ENCODE measurements at places on chromosomes 6 and 20.

GRCh38 chr20:58492795-58493524 is 22.2 kb downstream of the APCDD1L start:
- no peak overlapping the region for H3K27ac ChIP-seq
- H3K4me3 ChIP-seq: no peak overlapping the region
- H3K36me3 ChIP-seq: no peaks in the 10 kb centered on the region
- no peaks in the 10 kb centered on the region for H3K27me3 ChIP-seq
- H3K4me1 ChIP-seq: no peaks in the 10 kb centered on the region
- DNase-seq: no peak

DNA sequence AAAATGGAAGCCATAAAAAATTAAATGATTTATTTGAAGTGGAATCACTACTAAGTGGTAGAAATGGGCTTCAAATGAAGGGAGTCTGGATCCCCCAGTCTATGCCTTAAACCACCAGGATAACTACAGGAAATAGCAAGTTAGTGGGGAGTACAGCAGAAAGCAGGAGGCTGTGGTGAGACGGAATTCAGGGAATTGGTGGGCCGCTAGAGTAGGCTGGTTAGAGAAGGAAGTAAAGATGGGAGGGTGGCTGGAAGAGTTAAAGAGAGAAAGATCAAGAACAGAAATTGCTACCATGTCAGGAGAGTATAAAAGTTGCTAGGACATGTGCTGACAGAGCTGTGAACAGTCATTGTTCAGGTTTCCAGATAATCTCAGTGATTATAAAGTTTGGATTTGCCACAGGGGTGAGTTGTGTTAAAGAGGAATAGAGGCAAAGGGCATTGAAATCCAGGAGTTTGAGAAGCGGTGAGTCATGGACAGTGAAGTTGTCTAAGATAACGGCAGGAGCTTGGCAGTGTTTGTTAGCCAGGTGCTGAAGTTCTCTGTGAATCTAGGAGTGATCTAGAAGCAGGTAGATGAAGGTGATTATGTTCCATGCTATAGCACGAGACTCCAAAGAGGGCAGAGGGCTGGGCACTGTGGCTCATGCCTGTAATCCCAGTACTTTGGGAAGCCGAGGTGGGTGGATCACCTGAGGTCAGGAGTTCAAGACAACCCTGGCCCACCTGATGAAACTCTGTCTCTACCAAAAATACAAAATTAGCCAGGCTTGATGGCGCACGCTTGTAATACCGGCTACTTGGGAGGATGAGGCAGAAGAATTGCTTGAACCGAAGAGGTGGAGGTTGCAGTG is 13.7 kb upstream of the HINT3 start:
- H3K4me3 ChIP-seq: no peak overlapping the region
- DNase-seq: no peak

DNA sequence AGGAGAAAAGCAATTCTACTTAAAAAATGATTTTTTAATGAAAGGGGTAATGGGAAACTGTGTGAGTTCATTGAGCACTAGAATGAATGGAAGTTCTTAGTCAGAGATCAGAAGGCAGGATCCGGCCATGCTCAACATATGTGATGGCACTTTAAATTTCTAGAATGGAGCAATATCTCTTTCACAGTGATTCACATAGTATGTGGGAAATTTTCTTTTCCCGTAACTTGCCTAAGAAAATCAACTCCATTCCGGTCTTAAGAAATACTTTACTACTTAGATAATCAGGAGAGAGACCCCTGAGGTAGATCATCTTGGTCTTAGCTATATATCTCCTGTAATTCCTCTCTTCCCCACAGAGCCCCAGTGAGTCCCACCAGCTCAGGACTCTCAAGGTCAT is 131.8 kb downstream of the SCML4 start:
- H3K4me1 ChIP-seq: no peaks in the 10 kb centered on the region
- no peak overlapping the region for H3K4me3 ChIP-seq
- no peak for DNase-seq
- H3K27ac ChIP-seq: no peak overlapping the region

DNA sequence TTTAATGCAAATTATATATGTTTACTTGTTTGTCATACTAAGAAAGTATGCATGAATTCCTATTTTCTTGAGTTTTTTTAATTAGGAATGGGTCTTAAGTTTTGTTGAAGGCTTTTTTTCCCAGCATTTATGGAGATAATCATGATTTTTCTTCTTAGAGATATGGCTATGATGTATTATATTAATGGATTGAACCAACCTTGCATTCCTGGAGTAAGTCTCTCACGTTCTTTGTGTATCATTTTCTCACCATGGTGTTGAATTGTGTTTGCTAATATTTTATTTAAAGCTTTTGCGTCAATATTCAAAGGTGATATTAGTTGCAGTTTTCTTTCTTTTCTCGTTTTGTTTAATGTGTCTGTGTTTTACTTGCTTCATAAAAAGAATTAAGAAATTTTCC is 48.4 kb upstream of the SLC35D3 start:
- H3K36me3 ChIP-seq: peaks cover 37% of the 10 kb centered on the region
- no peak overlapping the region for H3K27ac ChIP-seq
- H3K27me3 ChIP-seq: no peaks in the 10 kb centered on the region
- DNase-seq: no peak
- no peaks in the 10 kb centered on the region for H3K4me1 ChIP-seq

GRCh38 chr6:45163952-45164766 is 164.0 kb upstream of the RUNX2 start:
- no peak for DNase-seq
- no peaks in the 10 kb centered on the region for H3K27me3 ChIP-seq
- no peak overlapping the region for H3K4me3 ChIP-seq
- no peak overlapping the region for H3K27ac ChIP-seq

DNA sequence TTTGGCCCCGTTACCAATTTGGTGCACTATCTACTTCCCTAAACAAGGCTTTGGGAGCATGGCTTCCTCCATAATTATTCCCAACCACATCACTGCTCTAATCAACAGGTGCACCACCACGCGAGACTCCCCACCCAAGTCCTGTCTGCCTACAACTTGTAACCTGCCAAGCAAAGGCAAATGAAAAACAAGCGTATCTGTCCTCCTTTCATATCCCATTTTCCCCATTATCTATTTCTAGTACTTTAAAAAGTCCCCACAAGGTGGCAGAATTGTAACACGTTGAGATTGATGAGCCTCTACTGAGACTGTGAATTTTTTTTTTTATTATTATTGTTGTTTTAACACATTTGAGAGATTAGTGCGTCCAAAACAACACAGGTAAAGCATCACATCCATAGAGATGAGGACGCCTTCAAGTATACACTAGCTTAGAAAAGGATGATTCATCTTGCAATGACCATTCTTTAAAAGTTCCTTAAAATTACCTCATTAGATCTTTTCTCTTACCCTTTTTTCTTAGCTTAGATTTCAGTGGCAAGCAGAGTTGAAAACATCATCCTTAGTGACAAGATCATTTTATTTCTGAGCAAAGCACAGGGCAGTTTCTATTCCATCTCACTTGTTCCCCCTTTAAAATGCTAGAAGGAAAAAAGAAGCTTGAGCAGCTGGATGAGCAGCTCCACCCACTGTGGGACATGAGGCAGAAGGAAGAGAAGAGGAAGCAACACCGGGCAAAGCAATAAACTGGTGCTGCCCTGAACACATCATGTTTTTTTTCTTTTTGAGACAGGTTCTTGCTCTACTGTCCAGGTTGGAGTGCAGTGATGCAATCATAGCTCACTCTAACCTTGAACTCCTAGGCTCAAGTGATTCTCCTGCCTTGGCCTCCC is 210.8 kb downstream of the ARHGAP18 start:
- peak overlapping the region; percentile 16 for H3K4me3 ChIP-seq
- H3K27ac ChIP-seq: no peak overlapping the region
- H3K4me1 ChIP-seq: peaks cover 40% of the 10 kb centered on the region

DNA sequence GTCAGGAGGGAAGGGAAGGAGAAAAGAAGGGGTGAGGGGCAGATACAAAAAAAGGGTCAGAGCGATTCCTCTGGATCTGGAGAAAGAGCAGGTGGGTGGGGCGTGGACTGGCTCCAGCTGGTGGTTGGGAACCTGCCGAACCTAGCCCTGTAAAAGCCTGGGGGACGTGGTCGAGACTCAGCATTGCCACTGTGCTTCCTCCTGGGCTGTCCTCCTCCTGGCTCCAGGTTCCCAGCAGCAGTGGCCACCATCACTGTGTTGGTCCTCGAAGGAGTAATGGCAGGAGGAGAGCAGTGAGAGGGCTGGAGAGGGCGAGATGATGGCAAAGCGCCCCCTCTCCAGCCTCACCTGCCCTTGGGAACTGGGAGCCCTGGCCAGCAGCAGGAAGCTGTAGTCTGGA is 3.5 kb upstream of the RAET1L start:
- H3K27ac ChIP-seq: no peak overlapping the region
- DNase-seq: no peak
- H3K4me3 ChIP-seq: no peak overlapping the region

GRCh38 chr6:115363379-115363778 is 697.3 kb downstream of the FRK start:
- no peak for DNase-seq
- no peak overlapping the region for H3K4me3 ChIP-seq
- no peaks in the 10 kb centered on the region for H3K4me1 ChIP-seq
- no peaks in the 10 kb centered on the region for H3K27me3 ChIP-seq
- no peak overlapping the region for H3K27ac ChIP-seq

DNA sequence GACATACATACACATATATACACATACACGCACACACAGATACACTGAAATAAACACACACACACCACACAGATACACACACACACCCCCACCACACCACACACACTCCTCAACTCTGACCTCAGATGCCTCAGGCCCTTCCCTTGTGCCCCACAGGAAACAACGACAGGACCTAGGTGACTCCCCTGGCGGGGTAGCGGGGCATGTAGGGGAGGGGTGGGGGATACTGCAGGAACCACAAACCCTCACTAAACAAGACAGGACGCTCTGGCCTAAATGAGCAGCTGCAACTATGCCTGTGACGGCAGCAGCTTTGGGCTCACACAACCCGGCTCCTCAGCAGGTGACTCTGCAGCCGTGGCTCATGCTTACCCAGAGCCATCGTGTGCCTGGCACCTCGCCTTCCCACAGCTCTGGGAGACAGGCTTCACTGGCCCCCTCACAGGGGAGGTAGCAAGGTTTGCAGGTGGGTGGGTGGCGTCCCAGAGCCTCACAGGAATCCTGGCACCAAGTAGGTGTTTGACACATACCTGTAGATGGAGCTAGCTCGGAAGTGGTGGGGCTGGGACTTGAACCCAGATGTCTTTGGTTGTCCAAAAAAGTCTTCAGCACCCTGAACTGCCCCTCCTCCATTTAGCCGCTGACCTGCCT is 100.8 kb downstream of the GRM4 start:
- H3K4me1 ChIP-seq: no peaks in the 10 kb centered on the region
- H3K4me3 ChIP-seq: no peak overlapping the region
- no peak overlapping the region for H3K27ac ChIP-seq
- DNase-seq: no peak
- H3K27me3 ChIP-seq: peaks cover 5% of the 10 kb centered on the region

GRCh38 chr6:19851241-19852089 is 14.3 kb downstream of the ID4 start:
- DNase-seq: no peak
- no peak overlapping the region for H3K4me3 ChIP-seq
- no peak overlapping the region for H3K27ac ChIP-seq
- no peaks in the 10 kb centered on the region for H3K36me3 ChIP-seq

GRCh38 chr6:157263881-157264397 is 59.4 kb downstream of the TMEM242 start:
- H3K4me3 ChIP-seq: no peak overlapping the region
- H3K4me1 ChIP-seq: peaks cover 11% of the 10 kb centered on the region
- no peaks in the 10 kb centered on the region for H3K36me3 ChIP-seq
- H3K27ac ChIP-seq: no peak overlapping the region

DNA sequence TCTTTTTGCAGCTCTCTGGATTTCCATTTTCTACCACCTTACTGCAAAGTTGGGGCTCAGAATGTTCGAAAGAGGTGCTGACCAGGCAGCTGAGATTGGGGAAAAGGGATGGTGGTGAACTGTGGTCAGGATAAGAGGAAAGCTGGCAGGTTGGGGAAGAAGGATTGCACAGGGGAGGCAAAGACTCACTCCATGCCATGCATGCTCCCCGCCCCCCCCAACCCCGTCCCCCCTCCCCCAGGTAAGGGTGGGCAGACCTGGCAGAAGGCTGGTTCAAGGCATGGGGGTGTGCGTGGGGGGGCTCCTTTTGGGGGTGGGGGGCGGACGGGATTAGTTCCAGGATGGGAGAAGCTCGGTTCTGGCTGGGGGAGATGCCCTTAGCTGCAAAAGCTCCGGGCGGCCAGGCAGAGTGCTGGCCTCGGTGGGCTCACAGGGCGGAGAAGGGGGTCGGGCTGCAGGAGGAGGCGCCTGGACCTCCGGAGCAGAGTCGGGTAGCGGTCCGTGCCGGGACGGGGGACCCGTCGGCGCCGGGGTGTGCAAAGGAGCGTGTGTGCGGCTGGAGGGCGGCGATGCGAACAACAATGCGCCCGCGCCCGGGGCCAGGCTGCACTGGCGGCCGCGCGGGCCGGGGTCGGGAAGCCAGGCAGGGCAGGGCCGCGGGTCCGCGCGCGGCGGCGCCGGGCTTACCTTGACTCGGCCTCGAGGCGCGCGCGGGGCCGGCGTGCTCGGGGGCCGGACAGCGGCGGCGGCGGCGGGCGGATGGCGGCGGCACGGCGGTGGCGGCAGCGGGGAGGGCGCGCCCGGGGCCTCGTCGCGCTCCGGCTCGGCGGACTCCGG is 880 bp downstream of the ADNP start:
- peak overlapping the region; percentile 82 for H3K4me3 ChIP-seq
- H3K4me1 ChIP-seq: peaks cover 46% of the 10 kb centered on the region
- peak; percentile 70 for DNase-seq
- H3K36me3 ChIP-seq: peaks cover 5% of the 10 kb centered on the region

DNA sequence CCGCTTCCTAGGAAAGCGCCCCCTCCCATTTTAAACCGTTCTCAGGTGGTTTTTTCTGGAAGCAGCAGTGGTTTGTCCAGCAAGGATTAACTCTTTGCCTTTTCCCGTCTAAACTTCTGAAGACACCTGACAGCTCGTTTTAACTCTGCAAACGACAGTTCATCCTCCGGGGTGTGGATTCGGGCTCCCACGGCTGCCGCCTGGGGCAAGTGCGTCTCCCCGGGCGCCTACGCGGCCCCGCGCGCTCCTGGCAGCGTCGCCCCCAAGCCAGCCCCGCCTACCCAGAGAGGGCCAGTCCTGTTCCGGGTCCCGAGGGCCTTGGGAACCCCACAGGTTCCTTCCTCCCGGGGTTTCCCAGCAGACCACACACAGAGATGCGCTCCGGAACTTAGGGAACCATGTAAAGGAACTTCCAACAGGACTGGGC is 54.4 kb downstream of the PRR18 start:
- no peak overlapping the region for H3K27ac ChIP-seq
- H3K4me3 ChIP-seq: peak overlapping the region; percentile 63
- H3K36me3 ChIP-seq: no peaks in the 10 kb centered on the region
- no peaks in the 10 kb centered on the region for H3K27me3 ChIP-seq
- peaks cover 8% of the 10 kb centered on the region for H3K4me1 ChIP-seq

DNA sequence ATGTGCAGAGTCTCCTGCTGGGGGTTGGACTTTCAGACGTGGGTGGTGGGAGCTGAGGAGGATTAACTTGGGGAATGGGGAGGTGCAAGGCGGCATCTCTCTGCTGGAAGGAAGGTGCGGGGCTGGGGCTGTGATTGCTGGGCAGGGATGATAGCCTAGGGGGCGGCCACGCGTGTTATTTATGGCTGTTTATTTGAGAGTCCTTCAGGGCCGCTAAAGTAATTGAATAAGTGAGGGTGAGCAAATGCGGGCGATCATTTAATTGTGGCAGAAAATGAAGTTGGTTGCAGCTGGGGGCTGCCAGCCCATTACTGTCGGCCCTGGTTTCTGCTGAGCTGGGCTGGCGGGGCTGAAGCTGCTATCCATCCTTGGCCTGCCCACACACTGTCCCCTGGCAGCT is 7.5 kb upstream of the IP6K3 start:
- no peaks in the 10 kb centered on the region for H3K36me3 ChIP-seq
- no peaks in the 10 kb centered on the region for H3K27me3 ChIP-seq
- no peak for DNase-seq
- peaks cover 26% of the 10 kb centered on the region for H3K4me1 ChIP-seq
- H3K27ac ChIP-seq: no peak overlapping the region

All from psoas muscle (tissue), 8 donors.